ENCODE measurements at places on chromosomes 11 and 22. TPM values are rescaled to one million over a fixed set of nuclear protein-coding genes. Genes with fewer than 3 reads are reported as not detected.

BAIAP2L2 gene
- total RNA-seq = 0.88 TPM

GRCh38 chr22:21015466-21016006, 571 bp downstream of the P2RX6 start:
- peak; percentile 59 for DNase-seq

GRCh38 chr11:69941546-69942332, 122.5 kb upstream of the FGF3 start:
- no peak for DNase-seq

DNA sequence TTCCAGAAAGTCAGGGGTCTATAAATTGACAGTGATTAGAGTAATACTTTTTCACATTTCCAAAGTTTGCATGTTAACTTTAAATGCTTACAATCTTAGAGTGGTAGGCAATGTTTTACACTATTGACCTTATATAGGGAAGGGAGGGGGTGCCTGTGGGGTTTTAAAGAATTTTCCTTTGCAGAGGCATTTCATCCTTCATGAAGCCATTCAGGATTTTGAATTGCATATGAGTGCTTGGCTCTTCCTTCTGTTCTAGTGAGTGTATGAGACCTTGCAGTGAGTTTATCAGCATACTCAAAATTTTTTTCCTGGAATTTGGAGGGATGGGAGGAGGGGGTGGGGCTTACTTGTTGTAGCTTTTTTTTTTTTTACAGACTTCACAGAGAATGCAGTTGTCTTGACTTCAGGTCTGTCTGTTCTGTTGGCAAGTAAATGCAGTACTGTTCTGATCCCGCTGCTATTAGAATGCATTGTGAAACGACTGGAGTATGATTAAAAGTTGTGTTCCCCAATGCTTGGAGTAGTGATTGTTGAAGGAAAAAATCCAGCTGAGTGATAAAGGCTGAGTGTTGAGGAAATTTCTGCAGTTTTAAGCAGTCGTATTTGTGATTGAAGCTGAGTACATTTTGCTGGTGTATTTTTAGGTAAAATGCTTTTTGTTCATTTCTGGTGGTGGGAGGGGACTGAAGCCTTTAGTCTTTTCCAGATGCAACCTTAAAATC, 5.3 kb downstream of the MALAT1 start:
- DNase-seq = peak; percentile 10

DNA sequence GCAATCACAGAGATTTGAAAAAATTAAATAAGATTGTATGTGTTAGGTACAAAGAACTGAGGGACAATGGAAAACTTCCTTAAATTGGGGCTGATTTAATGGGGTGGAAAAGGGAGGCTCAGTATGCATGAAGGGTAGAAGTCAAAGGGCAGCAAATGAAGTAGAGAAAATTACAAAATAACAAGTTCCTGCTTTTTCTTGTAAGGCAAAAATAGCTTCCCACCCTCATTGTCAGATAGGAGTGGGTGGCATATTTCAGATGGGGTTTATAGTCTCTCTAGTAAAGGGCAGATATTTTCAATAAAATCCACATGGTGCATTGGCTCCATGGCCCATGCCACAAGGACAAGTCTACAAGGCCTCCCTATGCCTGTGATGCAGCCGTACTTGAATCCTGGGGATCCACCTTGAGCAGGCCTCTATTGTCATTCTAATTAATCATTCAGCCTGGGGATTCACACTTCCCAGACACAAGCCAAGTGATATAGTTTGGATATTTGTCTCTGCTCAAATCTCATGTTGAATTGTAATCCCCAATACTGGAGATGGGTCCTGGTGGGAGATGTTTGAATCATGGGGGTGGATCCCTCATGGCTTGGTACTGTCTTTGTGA, 36.7 kb upstream of the SESN3 start:
- DNase-seq = no peak

All from osteoblast (primary cell).